ENCODE measurements at places on chromosomes 6 and 20. TPM values are rescaled to one million over a fixed set of nuclear protein-coding genes. Genes with fewer than 3 reads are reported as not detected.
A peak's percentile ranks its signal among the peaks of the same experiment; 100 is the strongest.

DNA sequence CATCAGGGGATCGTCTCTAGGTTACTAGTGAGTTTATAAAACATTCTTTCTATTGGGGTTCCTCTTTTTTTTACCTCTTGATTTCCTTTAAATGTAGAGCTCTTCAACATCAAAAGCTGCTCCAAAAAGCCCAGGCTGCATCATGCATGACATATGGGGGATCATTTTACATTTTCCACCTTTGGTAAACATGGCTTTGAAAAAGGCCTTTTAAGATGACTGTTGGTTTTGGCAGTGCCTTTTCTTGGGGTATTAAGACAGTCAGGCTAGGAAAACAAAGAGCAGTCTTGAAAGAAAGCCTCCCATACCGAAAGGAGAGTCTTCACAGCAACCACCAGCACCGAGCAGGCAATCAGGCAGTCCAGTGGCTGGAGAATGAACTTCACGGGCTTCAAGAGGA, 73.2 kb downstream of the NPEPL1 start:
- H3K4me1 ChIP-seq, result no peaks in the 10 kb centered on the region
- H3K36me3 ChIP-seq, result no peaks in the 10 kb centered on the region
- H3K27ac ChIP-seq, result no peak overlapping the region
- peaks cover 3% of the 10 kb centered on the region for H3K27me3 ChIP-seq

DNA sequence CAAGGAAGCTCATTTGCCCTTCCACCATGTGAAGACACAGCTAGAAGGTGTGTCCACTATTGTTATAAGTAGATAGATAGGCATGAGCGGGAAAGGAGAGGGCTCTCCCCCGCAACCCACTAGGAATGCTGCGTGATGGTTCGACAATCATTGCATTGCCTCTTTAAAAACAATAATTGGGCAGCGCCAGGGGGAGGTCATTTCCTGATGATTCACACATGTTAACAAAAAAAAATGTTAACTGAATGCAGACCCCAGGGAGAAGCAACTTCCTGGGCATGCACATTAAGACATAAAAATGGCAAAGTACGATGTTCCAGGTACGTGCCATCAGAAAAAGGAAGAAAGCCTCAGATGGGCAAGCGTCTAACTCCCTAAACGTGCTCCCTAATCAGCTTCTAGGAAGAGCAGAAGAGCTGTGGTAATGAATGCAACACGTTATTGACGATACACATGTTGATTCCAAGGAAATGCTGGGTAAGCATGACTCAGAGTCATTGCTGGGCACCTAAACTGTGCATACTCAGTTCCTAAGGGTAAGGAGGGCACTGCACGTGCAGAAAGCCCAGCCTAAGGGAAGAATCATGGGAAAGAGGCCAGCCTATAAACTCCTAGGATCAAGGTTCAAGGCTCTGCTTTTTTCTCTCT, 113.7 kb downstream of the FAM217A start:
- no peaks in the 10 kb centered on the region for H3K4me1 ChIP-seq
- no peaks in the 10 kb centered on the region for H3K27me3 ChIP-seq
- H3K4me3 ChIP-seq, result no peak overlapping the region
- no peak overlapping the region for H3K27ac ChIP-seq

- no peak overlapping the region for H3K27ac ChIP-seq
- no peak for DNase-seq
- no peaks in the 10 kb centered on the region for H3K36me3 ChIP-seq
Observed at GRCh38 chr20:17419479-17420041, 111.6 kb downstream of the BFSP1 start.

GRCh38 chr6:37809197-37809543, 10.4 kb upstream of the ZFAND3 start:
- DNase-seq, result no peak
- peaks cover 9% of the 10 kb centered on the region for H3K4me1 ChIP-seq
- H3K27ac ChIP-seq, result no peak overlapping the region
- H3K36me3 ChIP-seq, result no peaks in the 10 kb centered on the region
- H3K4me3 ChIP-seq, result no peak overlapping the region
- H3K27me3 ChIP-seq, result no peaks in the 10 kb centered on the region

- no peaks in the 10 kb centered on the region for H3K27me3 ChIP-seq
- peaks cover 9% of the 10 kb centered on the region for H3K4me1 ChIP-seq
- peak; percentile 53 for DNase-seq
- H3K36me3 ChIP-seq, result no peaks in the 10 kb centered on the region
- H3K4me3 ChIP-seq, result no peak overlapping the region
Observed at GRCh38 chr6:21885532-21886114, 292.1 kb downstream of the SOX4 start.

DNA sequence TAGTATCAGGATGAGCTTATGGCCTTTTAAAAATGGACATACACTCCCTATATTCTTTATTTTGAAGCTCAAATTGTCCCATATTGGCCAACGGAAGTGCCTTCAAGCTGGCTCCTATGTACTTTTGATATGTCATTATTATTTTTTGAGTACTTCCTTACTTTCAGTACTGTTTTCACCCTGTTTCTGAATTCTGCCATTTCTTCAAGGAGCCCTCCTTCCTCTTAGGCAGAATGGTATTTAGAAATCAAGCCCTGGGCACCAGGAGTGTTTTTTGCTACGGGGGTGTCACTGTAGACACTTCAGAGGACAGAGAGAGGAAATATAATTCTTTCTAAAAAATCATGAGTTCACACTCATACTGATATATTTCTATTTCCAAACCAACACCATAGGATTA, 5.5 kb upstream of the MYLK4 start:
- DNase-seq, result no peak
- no peak overlapping the region for H3K27ac ChIP-seq
- no peaks in the 10 kb centered on the region for H3K4me1 ChIP-seq
- no peaks in the 10 kb centered on the region for H3K36me3 ChIP-seq
- no peak overlapping the region for H3K4me3 ChIP-seq

DNA sequence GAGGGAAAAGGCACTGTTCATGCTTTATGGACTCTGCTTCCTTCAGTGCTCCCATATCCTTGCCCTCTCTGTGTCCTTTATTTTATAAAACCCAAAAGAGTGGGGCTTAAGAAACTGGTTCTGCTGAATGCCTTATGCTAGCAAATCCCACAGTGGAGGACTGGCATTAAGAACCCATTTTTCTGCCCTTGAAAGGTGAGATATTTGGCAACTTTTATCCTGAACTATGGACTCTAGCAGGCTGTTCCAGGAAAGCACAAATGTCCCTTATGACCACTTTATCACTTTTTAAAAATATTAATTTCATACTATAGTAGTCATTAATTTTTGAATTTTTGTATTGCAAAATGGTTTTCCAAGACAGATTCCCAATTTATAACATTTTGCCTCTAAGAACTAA, 93.3 kb downstream of the ADAT2 start:
- H3K4me3 ChIP-seq, result no peak overlapping the region
- no peaks in the 10 kb centered on the region for H3K36me3 ChIP-seq
- no peaks in the 10 kb centered on the region for H3K4me1 ChIP-seq
- no peak for DNase-seq
- no peaks in the 10 kb centered on the region for H3K27me3 ChIP-seq

- H3K4me3 ChIP-seq, result no peak overlapping the region
- H3K27ac ChIP-seq, result no peak overlapping the region
- no peak for DNase-seq
Observed at GRCh38 chr6:42627044-42627443, 63.2 kb downstream of the UBR2 start.

DNA sequence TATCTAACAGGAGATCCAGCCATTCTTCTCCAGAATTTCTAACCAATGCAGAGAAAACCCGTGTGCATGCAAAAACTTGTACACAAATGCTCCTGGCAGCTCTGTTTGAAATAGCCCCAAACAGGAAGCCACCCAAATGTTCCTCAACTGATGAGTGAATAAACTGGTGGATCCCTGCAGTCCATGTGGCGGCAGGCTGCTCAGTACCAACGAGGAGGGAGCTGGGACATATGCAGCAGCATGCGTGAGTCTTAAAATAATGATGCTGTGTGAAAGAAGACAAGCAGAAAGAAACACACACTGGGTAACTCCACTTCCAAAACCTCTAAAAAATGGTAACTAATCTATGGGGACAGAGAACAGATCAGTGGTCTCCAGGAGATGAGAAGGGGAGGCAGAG, 542.1 kb upstream of the AGPAT4 start:
- no peaks in the 10 kb centered on the region for H3K27me3 ChIP-seq
- H3K27ac ChIP-seq, result no peak overlapping the region
- no peak overlapping the region for H3K4me3 ChIP-seq

DNA sequence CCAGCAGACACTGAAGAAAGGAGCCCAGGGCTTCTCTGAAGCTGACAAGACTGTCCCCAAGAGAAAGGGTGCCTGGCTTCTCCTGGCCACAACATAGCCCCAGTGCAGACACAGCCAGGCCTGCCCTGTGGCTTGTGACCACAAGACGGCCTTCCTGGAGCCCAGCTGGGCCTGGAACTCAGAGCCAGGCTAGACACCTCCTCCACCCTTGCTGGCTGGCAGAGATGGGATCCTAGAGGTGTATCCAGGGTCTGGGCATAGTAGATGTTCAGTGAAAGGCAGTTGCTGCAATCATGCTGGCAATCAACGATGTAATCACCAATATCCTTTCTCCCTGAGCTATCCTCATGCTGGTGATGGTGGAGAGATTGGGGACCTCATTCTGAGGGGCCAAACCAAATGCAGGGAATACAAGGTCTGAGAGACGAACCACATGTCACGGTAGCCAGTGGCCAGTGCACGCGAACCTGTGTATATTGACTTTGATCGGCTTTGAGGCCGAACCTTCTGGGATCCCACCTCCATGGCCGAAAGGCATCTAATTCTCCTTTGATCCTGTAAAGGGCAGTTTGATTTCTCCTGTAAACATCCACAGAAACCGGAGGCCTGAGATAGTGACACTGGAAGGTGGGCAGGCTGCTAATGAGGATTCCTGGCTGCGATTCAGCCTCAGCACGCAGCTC, 115.2 kb downstream of the PSMB1 start:
- no peak overlapping the region for H3K27ac ChIP-seq
- peak overlapping the region; percentile 26 for H3K4me3 ChIP-seq
- H3K36me3 ChIP-seq, result no peaks in the 10 kb centered on the region
- peaks cover 29% of the 10 kb centered on the region for H3K4me1 ChIP-seq

DNA sequence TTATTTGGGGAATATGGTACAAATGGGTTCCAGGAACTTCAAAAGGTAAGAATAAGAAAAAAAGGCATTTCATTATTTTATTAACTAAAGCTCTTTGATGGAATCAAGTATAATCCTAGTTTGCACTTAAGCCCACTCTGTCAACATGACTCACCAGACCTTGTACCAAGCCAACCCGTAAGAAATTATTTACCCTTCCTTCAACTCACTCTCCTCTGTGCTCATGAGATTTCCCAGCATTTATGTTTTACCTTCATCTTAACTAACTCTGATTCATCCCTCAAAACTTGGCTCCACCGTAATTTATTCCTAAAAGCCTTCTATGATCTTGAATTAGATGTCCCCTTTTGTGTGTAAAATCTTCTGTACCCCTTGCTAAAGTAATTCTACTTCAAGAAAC, 308.7 kb downstream of the PKHD1 start:
- no peaks in the 10 kb centered on the region for H3K36me3 ChIP-seq
- H3K4me3 ChIP-seq, result no peak overlapping the region
- no peak overlapping the region for H3K27ac ChIP-seq
- no peaks in the 10 kb centered on the region for H3K4me1 ChIP-seq

GRCh38 chr6:53378208-53378607, 29.5 kb upstream of the ELOVL5 start:
- H3K36me3 ChIP-seq, result no peaks in the 10 kb centered on the region
- H3K4me1 ChIP-seq, result no peaks in the 10 kb centered on the region
- DNase-seq, result no peak
- no peaks in the 10 kb centered on the region for H3K27me3 ChIP-seq

DNA sequence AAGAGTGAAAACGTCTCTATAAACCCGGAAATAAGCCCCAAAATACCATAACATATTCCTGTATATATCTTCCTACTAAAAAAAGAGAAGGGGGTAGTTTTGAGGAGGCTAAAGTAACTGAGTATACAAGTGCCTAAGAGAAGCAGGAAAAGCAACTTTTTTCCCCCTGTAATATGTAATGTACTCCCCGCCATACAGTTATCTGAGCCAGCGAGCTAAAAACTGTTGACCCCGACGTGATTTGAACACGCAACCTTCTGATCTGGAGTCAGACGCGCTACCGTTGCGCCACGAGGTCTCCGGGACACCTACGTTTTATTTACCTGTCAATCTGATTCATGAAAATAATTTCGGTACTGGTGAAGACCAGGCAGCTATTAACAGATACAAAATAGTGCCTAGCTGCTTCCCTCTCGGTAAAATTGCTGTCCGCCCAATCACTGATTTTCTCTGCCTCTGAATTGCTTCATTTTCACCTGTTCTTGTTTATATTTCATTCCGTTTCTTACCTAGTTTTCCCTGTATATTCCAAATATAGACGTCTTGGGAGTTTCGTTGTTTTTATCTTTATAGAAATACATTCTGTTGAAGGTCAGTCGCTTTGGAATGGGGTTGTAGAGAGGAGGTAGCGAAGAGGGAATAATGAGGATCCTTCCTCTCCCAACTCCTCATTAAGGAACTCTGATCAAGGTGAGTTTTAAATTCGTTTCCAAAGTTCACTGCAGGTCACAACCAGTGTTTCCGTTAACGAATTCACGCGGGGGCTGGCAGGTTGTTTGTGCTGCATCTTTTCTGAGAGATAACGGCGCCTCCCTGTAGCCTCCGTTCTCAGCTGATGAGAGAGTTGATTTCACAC, 33.6 kb upstream of the BTN3A2 start:
- no peak overlapping the region for H3K4me3 ChIP-seq
- no peak for DNase-seq
- no peak overlapping the region for H3K27ac ChIP-seq
- H3K27me3 ChIP-seq, result peaks cover 80% of the 10 kb centered on the region

- no peak overlapping the region for H3K27ac ChIP-seq
- DNase-seq, result no peak
- H3K4me1 ChIP-seq, result peaks cover 10% of the 10 kb centered on the region
- H3K4me3 ChIP-seq, result no peak overlapping the region
- no peaks in the 10 kb centered on the region for H3K27me3 ChIP-seq
- H3K36me3 ChIP-seq, result peaks cover 76% of the 10 kb centered on the region
Observed at GRCh38 chr6:169233181-169233580, 20.5 kb downstream of the THBS2 start.

- H3K36me3 ChIP-seq, result no peaks in the 10 kb centered on the region
- no peak for DNase-seq
- H3K4me1 ChIP-seq, result peaks cover 6% of the 10 kb centered on the region
- H3K27ac ChIP-seq, result no peak overlapping the region
Observed at GRCh38 chr6:28775405-28776129, 148.2 kb downstream of the TRIM27 start.

GRCh38 chr20:63417738-63418120, 54.7 kb downstream of the KCNQ2 start:
- no peaks in the 10 kb centered on the region for H3K27me3 ChIP-seq
- H3K4me3 ChIP-seq, result no peak overlapping the region
- no peak for DNase-seq
- H3K4me1 ChIP-seq, result peaks cover 10% of the 10 kb centered on the region
- no peak overlapping the region for H3K27ac ChIP-seq

- H3K27ac ChIP-seq, result no peak overlapping the region
- peaks cover 14% of the 10 kb centered on the region for H3K27me3 ChIP-seq
- no peak overlapping the region for H3K4me3 ChIP-seq
- H3K4me1 ChIP-seq, result peaks cover 12% of the 10 kb centered on the region
Observed at GRCh38 chr6:136991646-136992045, 53.1 kb downstream of the IL20RA start.

GRCh38 chr6:151614630-151615029, 120.8 kb downstream of the CCDC170 start:
- H3K4me1 ChIP-seq, result no peaks in the 10 kb centered on the region
- no peaks in the 10 kb centered on the region for H3K36me3 ChIP-seq
- DNase-seq, result no peak
- H3K27ac ChIP-seq, result no peak overlapping the region
- H3K27me3 ChIP-seq, result no peaks in the 10 kb centered on the region

SLC22A2 gene
- 6.7 TPM for total RNA-seq

MAS1 gene
- total RNA-seq, result 0.06 TPM

SAMD5 gene
- 9.2 TPM for total RNA-seq

ZBP1 gene
- total RNA-seq, result 0.06 TPM

PRDM1 gene
- 6.6 TPM for total RNA-seq
